ENCODE measurements at places on chromosomes 5 and 9.

DNA sequence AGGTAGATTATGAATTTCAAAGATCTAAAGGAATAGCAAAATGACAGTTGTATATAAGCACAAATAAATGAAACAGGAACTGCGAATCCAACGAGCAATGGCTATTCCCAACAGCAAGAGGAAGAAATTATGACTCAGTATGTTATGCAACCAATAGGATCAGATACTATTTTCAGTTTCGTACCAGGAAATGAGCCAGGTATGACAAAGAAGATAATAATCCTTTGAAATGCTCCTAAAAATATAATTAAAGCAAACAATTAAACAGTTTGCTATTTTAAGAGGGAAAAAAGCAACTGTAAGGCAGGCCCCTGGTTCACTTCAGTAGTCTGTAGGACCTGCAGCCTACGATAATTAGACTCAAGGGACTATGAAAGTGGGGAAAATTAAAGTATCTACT is 58.9 kb downstream of the AUH start:
- DNase-seq, result no peak
- H3K36me3 ChIP-seq, result no peaks in the 10 kb centered on the region
- H3K27ac ChIP-seq, result no peak overlapping the region
- H3K4me3 ChIP-seq, result no peak overlapping the region

GRCh38 chr9:124228516-124228915 is 29.2 kb upstream of the NEK6 start:
- H3K36me3 ChIP-seq, result no peaks in the 10 kb centered on the region
- no peak for DNase-seq
- H3K4me3 ChIP-seq, result no peak overlapping the region
- H3K4me1 ChIP-seq, result no peaks in the 10 kb centered on the region
- H3K27ac ChIP-seq, result no peak overlapping the region

- H3K4me1 ChIP-seq, result no peaks in the 10 kb centered on the region
- no peak overlapping the region for H3K4me3 ChIP-seq
- no peak overlapping the region for H3K27ac ChIP-seq
- no peaks in the 10 kb centered on the region for H3K27me3 ChIP-seq
Observed at GRCh38 chr9:3455094-3455493, 70.7 kb downstream of the RFX3 start.

GRCh38 chr9:110579034-110579861 is at the start of gene SVEP1:
Gene SVEP1 (minus strand): TSS chr9:110579741. CDS start chr9:110579543, 198 bp downstream.
- H3K4me3 ChIP-seq, result peak within 1 kb of the TSS; percentile 39
- no peaks in the 10 kb centered on the region for H3K36me3 ChIP-seq
- no peak within 1 kb of the TSS for H3K27ac ChIP-seq
- no peaks in the 10 kb centered on the region for H3K27me3 ChIP-seq
- no peaks in the 10 kb centered on the region for H3K4me1 ChIP-seq

DNA sequence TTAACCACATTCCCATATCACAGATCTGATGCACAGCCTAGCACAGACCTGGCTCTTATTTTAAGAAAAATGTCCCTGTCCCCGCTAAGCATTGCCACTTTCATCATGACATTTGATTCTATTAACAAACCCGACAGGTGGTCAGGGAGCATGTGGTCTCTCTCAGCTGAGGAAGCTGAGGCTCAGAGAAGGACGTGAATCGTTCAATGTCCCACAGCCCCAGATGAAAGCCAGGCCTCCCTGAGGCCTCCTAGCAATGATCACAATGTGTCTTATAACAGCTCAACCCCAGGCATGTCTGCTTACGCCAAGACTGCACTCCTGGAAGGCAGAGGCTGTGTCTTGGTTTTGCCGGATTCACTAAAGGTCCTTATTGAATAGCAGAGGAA is 10.4 kb upstream of the CRB2 start:
- no peak for DNase-seq
- H3K27me3 ChIP-seq, result no peaks in the 10 kb centered on the region
- no peak overlapping the region for H3K4me3 ChIP-seq
- H3K4me1 ChIP-seq, result peaks cover 14% of the 10 kb centered on the region

- H3K27me3 ChIP-seq, result no peaks in the 10 kb centered on the region
- H3K36me3 ChIP-seq, result no peaks in the 10 kb centered on the region
- H3K4me3 ChIP-seq, result no peak overlapping the region
- H3K4me1 ChIP-seq, result no peaks in the 10 kb centered on the region
Observed at GRCh38 chr5:78353520-78353919, 6.9 kb upstream of the SCAMP1 start.
